ENCODE measurements at places on chromosomes 7 and 10.

DNA sequence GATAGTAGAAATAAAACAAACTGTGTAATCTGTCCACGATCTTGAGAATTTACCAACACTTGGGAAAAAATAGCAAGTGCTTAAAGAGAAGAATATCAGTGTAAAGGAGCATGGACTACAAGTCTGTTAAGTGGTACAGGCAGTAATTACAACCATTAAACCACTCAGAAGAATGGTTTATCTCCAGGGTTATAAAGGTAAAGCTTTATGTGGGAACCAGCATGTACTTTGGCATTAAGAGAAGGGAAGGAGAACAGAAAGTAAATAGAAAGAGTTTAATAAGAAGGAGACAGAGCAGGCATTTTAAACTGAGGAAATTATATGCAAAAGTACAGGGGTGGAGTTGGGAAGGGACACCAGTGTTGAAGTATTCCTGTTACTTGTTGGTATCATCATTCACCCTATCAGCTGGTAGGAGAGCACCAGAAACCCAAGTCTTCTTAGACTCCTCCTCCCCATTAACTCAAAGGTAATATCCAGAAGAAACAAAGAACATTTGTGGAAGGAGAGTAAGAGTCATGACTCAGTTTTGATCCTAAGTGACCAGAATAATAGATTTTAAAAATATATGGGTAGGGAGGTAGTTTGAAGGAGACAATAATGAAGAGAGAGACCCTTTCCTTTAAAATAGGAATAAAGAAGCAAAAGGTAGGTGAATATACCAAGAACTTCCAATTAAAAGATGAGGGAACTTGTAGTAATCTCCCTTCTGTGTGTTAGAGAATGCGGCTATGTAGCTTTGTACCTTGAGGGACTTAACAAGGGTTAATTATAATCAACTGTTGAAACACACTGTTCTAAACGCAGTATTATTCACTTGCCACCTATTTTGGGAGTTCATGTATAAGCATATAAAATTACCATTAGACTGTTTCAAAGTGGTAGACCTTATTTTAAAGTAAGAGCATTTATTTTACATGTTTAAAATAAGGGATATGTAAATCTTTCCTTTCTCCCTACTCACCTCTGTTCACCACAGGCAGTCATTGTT lies 92.1 kb upstream of the STRIP2 start:
- no peak for DNase-seq

- no peak for DNase-seq
These were observed 139.3 kb downstream of the FRMD4A start for GRCh38 chr10:14191407-14191806.

DNA sequence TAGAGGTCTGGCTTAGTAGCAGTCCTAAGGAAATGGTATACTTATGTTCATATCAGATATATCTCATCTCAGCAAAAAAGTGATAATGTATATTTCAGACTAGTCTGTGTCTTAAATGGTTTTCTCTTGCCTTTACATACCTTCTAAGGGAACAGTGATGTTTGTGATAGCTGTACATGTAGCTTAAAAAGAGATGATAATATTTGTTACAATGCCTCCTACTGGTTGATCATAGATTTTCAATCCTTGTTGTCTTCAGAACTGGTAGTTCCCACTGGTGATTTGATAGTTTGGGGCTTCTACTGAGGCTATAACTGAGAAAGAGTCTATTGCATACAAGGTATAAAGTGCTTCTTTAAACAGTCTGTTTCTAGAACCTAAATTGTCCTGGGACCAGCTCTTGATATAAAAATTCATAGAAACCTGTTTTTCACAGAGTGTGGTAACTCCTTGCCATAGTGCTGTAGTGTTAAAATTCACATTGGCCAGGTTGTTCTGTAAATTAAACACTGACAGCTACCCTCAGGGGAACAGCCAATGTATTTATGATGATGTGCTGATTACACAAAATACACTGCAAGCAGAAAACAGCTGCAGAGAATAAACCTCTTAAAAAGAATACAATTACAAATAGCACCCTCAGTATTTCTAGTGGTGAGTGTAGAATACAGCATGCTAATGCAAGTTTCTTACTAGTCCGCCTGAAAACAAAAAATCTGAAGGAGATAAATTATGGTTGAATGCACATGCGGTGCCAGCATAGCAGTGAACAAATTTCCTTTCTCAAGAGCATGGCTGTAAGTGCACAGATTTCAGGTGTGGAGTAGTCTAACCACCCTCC lies 90.3 kb downstream of the BTRC start:
- DNase-seq = no peak

- DNase-seq = no peak
These were observed 444.0 kb upstream of the MGMT start for GRCh38 chr10:129023082-129023481.

- peak; percentile 65 for DNase-seq
These were observed 21.6 kb upstream of the LIMK1 start for GRCh38 chr7:74061840-74062539.

DNA sequence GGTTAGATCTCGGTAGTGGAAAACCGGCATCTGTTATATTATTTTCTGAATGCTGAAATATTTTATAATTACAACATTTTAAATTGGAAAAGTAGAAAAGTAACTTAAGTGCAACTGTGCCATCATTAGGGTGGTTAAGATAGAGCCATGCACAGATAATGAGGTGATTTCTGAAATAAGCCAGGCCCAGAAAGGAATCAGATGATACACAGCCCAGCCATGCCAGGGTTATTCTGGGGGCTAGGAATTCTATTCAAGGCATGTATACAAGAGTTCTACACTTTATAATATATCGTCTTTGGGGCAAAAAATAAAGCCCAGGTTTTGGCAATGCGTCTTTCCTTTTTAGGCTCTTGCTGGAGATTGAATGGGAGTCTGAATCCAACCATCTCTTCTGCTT lies 128.7 kb downstream of the ITGB8 start:
- DNase-seq = no peak

DNA sequence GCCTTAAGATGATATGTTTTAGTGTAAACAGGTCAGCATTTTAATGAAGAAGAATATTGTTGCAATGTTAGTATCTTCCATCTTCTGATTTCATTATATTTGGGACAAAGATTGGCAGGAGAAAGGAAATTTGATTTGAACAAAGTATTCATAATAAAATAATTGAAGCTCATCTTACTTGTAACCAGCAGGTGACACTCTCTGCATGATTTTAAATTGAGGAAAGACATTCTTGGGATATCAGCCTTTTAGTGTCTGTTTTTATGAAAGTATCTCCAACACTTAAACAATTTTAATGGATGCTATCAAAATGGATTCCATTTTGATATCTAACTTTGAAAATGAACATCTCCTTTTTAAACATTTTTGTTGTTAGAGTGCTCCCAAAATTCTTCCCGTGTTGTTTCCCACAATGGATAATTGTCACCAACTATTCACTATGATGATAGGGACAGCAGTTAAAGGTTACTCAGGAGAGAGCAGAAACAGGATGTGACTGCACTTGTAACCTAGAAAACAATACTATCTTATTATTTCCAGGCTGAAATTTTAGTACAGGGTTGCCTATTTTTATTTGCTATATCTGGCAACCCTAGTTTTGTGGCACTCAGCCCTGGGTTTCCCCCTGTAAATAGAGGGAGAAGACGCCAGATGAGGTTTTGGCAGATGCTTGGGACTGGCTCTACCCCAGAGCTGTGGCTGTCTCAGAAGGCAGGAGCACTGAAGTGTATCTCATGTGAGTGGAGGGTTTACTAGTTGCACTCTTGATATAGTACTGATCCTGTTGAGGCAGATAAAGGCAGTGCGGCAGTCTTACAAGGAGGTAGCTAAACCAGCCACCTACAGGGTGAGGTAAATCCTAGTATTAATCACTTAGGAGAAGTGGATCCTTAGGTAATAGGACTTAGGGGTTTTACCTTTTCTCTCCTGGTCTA lies 31.0 kb upstream of the ABCB4 start:
- no peak for DNase-seq

- no peak for DNase-seq
These were observed 55.3 kb downstream of the SLC25A13 start for GRCh38 chr7:96266580-96266979.

GRCh38 chr7:47497367-47498096 lies 84.4 kb downstream of the TNS3 start:
- DNase-seq = no peak

GRCh38 chr10:6990891-6991290 lies 410.8 kb upstream of the PRKCQ start:
- no peak for DNase-seq

GRCh38 chr10:10994360-10994759 lies 23.3 kb upstream of the CELF2 start:
- no peak for DNase-seq

GRCh38 chr10:95499482-95499989 lies 61.6 kb downstream of the SORBS1 start:
- no peak for DNase-seq

- DNase-seq = no peak
These were observed 1361.7 kb downstream of the XPNPEP1 start for GRCh38 chr10:108561649-108562048.

- no peak for DNase-seq
These were observed 112.4 kb downstream of the ELMO1 start for GRCh38 chr7:37336259-37336658.

GRCh38 chr10:36778651-36779050 lies 346.7 kb upstream of the ANKRD30A start:
- no peak for DNase-seq

- no peak for DNase-seq
These were observed 439 bp upstream of the EMX2 start for GRCh38 chr10:117541909-117542705.

DNA sequence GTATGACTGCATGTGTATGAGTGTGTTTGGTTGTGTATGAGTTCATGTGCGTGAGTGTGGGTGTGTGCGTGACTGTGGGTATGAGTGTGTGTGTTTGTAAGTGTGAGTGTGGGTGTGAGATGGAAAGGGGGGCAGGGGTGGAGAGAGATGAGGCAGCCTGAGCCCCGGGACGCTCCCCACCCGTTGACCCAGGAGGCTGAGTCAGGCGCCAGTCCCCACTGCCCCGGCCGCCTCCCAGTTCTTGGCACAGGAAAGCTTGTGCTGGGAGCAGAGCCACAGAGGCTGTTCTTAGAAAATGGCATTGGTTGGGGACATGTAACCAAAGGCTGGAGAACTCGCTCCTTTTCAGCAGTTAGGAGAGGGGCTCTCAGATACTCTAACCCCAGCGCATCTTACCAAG lies 27.8 kb upstream of the NUB1 start:
- no peak for DNase-seq

DNA sequence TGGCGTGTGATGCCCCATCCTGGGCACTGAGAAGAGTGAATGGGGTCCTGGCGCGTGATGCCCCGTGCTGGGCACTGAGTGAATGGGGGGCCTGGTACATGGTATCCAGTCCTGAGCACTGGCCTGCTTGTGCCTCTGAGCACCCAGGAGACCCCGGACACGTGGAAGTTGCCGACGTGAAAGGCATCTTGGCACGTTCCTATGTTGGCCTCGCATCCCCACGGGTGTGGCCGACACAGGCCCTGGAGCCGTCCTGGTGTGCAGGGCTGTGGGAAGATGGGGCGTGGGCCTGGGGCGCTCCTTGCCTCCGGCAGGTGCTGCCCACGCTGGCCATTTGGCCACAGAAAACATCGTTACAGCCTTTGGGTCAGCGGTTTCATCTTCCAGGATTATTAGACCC lies 35.5 kb downstream of the CFAP46 start:
- no peak for DNase-seq

GRCh38 chr10:70466951-70467350 lies 11.6 kb upstream of the PALD1 start:
- no peak for DNase-seq

DNA sequence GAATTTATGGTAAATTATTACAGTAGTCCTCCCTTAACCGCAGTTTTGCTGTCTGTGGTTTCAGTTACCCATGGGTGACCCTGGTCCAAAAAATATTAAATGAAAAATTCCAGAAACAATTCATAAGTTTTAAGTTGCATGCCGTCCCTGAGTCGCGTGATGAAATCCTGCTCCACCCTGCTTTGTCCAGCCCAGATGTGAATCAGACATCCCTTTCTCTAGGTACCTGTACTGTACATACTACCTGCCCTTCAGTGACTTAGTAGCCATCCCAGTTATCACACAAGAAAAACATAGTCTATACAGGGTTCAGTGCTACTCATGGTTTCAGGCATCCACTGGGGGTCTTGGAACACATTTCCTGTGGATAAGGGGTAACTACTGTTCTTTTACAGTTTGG lies 20.5 kb upstream of the RHEB start:
- no peak for DNase-seq

DNA sequence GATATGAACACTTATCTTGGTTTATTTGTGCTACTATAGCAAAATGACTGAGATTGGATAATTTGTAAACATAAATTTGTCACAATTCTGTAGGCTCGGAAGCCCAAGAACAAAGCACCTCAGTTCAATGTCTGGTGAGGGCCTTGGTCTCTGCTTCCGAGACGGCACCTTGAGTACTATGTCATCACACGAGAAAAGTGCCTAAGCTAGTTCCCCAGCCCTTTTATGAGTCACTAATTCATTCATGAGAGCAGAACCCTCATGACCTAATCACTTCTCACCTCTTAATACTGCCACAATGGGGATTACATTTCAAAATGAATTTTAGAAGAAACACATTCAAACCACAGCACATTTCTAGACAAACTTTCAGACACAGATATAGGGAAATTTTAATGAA lies 52.0 kb upstream of the PRSS1 start:
- DNase-seq = no peak

- DNase-seq = no peak
These were observed 122.6 kb downstream of the KCND2 start for GRCh38 chr7:120395526-120396019.

DNA sequence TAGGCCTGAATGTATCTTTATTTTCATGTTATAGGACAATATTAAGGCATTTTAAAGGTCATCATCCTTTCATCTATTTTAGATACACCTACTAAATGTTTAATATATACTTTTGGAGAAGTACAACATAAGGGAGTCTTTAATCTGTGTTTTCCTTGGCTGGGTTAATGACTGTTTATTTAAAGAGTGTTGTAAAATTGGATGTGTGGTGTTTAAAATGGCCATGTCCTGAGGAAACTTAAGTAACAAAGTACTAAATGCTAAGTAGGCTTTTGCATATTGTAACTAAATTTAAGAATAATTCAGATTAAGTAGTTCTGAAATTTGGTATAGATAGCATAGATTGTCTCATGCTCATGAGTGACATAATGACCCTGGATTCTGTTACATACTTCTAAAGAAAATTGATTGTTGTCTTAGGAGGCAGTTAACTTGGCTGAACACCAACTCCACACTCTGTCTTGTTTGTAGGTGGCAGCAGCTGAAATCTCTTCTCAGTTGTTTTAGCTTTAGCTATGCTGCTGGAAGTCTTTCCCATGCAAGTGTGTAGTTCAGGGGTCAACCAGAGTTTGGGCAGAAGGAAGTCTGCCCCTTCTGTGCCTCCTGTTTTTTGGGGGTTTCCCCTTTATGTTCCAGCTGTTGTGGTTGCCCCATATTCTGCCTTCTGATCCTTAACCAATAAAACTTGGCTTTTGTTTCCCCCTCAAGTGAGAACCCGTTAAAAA lies 29.2 kb downstream of the DLD start:
- DNase-seq = no peak

DNA sequence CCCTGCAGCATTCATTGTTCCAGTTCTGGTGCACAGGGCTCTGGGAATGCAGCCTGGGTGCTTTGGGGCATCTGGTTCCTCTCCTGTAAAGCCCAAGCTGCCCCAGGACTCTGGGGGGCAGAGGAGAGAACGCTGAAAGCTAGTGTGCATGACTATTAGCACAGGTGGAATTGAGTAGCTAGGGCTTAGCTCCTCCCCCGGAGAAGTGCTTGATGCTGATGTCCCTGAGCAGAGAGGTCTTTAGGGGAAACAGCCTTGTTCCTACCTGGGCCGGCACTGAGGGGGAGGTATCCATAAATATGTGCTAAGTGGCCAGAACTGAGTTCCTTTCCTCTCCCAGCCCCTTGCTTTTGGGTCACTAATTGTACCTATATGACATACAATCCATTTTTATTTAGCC lies 3.9 kb downstream of the ADCY1 start:
- DNase-seq = no peak

- no peak for DNase-seq
These were observed 33.8 kb downstream of the MKI67 start for GRCh38 chr10:128092454-128092853.

Data from SW 1271 (cell line).